ENCODE measurements at places on chromosomes 12 and 14. TPM values are rescaled to one million over a fixed set of nuclear protein-coding genes. Genes with fewer than 3 reads are reported as not detected.

GRCh38 chr12:130420071-130420470 lies 82.4 kb downstream of the PIWIL1 start:
- DNase-seq: no peak

DNA sequence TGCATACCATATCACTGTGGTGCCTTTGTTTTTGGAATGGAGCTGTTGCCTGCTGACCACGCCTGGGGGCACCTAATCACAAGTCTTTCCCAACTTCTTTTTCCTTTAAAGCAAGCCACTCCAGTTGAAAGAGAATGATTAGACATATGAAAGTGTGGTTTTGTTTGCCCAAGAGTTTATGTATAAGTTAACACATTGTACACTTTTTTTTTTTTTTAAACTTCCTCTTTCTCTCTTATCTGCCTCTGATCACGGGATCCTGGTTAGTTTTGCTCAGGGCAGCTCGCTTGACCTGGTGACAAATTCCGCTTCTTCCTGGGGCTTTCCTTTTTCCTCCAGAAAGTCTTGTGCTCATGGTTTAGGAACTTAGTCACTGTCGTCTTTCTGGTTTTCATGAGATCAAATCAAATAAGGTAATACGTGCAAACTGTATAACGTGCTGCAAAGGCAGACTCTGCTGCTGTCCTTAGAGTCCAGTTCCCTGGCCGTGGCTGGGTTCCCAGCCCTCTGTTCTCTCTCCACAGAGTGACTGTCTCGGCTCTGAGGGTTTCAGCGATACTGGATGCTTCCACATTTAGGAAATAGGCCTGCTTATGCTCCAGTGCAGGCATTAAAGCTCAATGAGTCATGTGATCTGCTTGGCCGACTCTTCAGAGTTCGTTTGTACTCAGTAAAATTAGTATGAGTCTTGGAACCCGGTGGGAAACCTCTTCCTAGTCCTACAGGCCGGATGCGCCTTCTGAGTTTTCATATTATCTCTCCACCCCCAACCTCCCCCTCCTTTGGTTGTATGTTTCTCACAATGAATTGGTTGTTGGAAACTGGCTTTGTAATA lies 15.2 kb downstream of the RASSF3 start:
- peak; percentile 95 for DNase-seq

- DNase-seq: no peak
Observed at GRCh38 chr12:56676851-56677580, 11.1 kb downstream of the PTGES3 start.

DNA sequence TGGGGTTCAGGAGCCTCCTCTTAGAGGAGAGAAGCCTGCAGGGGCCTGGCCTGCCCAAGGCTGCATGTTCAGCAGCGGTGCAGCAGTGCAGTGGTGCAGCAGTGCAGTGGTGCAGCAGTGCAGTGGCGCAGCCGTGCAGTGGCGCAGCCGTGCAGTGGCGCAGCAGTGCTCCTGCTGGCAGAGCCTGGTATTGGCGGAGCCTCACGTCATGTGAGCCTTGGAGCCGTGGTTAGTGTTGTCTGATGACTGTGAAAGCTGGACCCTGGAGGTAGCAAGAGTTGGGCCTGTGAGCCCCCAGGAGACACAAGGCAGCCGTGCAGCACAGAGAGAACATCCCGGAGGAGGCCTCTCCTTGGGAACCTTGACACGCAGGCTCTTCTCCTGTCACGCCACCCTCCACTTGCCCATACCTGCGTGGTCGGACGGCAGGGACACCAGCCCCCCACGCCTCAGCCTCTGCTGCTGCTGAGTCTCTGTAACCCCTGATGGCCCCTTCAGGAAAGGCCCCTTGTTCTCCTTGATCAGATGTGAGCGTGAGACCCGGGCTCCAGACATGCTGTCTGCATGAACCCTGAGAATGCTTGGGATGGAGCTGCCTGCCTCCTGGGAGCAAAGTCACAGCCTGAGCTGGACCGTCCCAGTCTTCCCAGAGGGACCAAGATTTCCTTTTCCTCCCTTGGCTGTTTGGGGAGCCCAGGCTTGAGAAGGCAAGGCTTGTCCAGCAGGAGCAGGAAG lies 193.7 kb downstream of the KIF26A start:
- no peak for DNase-seq

DNA sequence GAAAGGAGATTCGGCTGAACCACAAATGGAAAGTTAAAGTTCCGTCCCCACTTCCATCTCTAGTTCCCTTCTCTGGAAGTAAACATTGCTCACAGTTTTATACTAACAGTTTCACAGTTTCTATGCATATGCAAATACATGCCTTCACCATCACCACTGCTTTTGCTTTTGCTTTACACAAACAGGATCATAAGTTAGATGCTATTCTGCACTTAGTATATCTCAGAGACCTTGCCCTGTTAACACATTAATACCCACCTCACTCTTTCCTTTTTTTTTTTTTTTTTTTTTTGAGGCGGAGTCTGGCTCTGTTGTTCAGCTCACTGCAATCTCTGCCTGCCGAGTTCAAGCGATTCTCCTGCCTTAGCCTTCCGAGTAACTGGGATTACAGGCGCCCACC lies 890 bp downstream of the TEP1 start:
- DNase-seq: peak; percentile 4

The POTEG gene
- not detected for total RNA-seq

DNA sequence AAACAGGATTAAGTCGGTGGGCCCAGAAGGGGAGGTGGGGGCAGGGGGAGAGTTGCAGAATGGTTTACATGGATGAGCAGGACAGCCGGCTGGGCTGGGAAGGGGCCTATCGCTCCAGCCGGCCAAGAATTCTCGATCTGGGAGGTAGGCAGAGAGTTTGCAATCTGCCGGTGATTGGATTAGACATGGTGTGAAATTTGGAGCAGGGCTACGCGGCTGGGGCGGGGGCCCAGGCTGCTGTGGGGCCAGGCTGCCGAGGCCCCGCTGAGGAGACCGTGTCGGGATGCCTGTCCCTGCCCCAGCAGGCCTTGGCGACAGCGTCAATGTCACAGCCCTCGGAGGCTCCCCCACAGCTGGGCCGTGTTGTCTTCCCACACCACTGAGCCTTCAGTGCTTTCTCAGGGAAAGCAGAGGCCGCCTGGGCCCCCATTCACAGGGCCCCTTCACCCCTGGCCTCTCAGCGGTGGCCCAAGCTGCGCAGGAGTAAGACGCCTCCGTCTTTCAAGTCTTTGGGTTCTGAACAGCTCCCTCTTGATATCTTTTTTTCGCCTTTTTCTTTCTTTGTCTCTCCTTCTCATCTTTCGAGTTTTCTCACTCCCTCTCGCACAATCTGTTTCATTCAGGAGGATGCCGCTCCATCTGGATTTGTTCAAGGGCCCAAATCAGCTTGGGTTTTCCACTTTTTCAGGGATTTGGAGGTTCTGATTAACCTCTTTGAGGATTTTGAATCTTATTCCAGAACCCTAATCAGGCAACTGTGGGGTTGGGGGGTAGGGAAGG lies 117.5 kb upstream of the PARP11 start:
- DNase-seq: no peak

DNA sequence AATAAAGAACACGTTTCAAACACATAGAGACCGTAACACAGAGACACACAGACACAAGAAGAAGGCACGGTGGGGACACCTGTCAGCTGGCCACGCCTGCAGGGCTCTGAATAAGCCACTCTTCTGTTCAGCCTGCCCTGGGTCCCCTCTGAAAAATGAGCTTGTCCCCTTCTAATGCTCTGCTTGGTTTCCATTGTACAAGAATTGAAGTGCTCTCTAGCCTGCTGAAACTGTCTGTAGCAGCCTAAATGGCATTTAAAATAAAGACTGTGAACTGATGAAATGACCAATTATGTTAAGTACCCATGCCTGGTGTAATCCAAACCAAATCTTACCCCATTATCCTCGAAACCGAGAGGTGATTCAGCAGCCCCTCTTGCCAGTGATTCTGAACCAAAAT lies 139.8 kb downstream of the FOXN3 start:
- DNase-seq: no peak

The KLHDC1 gene
- 2.0 TPM for total RNA-seq

DNA sequence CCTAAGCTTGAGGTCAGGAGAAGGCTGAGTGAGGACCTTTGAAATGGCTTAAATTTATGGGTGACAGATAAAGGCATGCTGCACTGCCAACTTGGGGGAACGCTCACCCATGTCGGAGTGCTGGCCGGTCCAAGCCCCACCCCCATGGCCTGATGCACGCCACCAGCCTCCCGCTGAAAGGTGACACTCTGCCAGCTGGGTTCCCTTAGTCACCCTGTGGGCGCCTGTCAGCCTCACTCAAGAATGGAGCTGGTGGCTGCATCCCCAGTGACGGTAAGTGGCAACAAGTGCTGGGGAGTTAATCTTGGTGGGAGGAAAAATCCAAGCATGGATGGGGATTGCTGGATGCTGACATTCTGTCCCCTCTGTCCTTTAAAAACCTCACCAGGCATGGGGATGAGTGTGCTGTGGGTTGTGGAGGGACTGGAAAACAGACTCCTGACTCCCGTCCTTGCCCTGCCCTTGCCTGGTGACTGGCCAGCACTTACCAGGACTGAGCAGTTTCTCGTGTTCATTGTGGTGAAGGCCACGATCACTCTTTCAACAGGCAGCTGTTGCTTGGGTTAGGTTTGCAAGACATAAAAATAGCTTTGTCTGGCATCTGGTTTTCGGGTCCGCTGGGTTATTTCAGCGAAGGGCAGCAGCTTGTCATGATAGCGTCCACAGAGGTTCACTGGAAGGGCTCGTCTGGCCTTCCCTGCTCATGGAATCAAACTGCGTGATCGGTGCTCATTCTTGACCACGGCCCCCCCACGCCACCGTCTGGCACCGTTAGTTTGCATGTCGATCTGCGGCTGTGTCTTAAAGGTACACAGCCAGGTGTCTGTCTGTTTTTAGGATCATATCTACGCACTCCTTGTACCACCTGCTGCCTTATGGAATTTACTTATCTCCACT lies 15.0 kb downstream of the ACACB start:
- DNase-seq: no peak

DNA sequence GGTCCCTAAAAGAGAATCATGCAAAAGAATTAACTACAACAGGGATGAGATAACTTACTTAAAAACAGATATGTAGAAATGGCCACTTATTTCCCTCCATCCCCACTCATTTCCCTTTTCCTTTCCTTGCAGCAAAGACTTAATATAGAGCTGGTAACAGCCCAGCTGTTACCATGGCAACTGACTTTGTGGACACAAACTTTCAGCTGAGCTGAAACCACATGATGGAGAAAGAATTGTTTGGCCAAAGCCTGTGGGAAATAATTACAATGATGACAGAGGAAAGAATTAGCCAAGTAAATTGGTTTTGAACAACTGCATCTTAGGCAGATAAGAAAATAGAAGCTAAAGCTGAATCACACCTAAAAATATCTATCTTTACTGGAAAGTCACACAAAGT lies 364.9 kb downstream of the GALC start:
- peak; percentile 52 for DNase-seq

The CPNE8 gene
- total RNA-seq: 23.4 TPM

GRCh38 chr12:69266036-69266635 lies 26.8 kb downstream of the CPSF6 start:
- peak; percentile 79 for DNase-seq

The ADAMTS20 gene
- total RNA-seq: not detected

GRCh38 chr14:93234798-93235197 lies 27.7 kb downstream of the UBR7 start:
- DNase-seq: peak; percentile 79

The CPM gene
- 1.2 TPM for total RNA-seq

- peak; percentile 88 for DNase-seq
Observed at GRCh38 chr14:75277008-75277814, 1.4 kb upstream of the FOS start.

- no peak for DNase-seq
Observed at GRCh38 chr12:23581913-23582312, 367.6 kb downstream of the SOX5 start.

- peak; percentile 33 for DNase-seq
Observed at GRCh38 chr12:51687614-51688013, 96.6 kb downstream of the SCN8A start.

The FOXM1 gene
- total RNA-seq: 49.9 TPM

DNA sequence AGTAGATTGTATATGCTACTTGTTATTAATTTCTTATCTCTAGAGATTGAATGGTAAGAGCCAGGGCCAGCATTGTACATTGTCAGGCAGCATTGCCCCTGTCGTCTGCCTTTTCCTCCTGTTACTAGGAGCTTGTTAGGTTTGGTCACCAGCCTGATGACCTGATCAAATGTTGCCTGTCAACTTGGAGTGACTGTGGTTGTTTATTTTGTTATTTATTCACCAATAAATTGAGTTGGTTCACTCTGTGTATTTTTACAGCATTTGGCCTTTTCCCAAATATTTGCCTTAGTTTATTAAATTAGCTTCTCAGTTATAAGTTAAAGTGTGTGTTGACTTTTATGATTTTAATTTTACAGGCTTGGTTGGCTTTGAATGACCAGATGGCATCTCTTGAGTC lies 88.4 kb downstream of the PRKCH start:
- DNase-seq: no peak

The OVCH1 gene
- total RNA-seq: 0.43 TPM

The MYBPC1 gene
- not detected for total RNA-seq

- DNase-seq: no peak
Observed at GRCh38 chr12:14961466-14962152, at the start of gene ARHGDIB. TSS of gene ARHGDIB (minus strand) at chr12:14961601. CDS start at chr12:14950712, 10,889 bp downstream.

The KERA gene
- total RNA-seq: not detected

All from mammary epithelial cell (primary cell).